ENCODE measurements at places on chromosomes 11 and 22. TPM values are rescaled to one million over a fixed set of nuclear protein-coding genes. Genes with fewer than 3 reads are reported as not detected.

RAC2 gene
- total RNA-seq, result 246 TPM

PDGFB gene
- not detected for total RNA-seq

TRIM6 gene
- 3.6 TPM for total RNA-seq

PPP2R5B gene
- total RNA-seq, result 7.7 TPM

KCNJ1 gene
- not detected for total RNA-seq

CDC42EP1 gene
- 95.3 TPM for total RNA-seq

ANKK1 gene
- total RNA-seq, result not detected

ACR gene
- not detected for total RNA-seq

APOBEC3B gene
- 6.5 TPM for total RNA-seq

DDI1 gene
- total RNA-seq, result not detected
